ENCODE measurements at places on chromosomes 3 and 15. TPM values are rescaled to one million over a fixed set of nuclear protein-coding genes. Genes with fewer than 3 reads are reported as not detected.

STRA6 gene
- total RNA-seq: not detected

CCK gene
- total RNA-seq: not detected

LTF gene
- not detected for total RNA-seq

CLEC3B gene
- total RNA-seq: 0.45 TPM

CTXND1 gene
- not detected for total RNA-seq

SHC4 gene
- total RNA-seq: 0.23 TPM

THBS1 gene
- 5.4 TPM for total RNA-seq

CEP70 gene
- total RNA-seq: 24.9 TPM

CKMT1A gene
- not detected for total RNA-seq

LIPC gene
- 9.0 TPM for total RNA-seq

ADGRG7 gene
- not detected for total RNA-seq

GPR160 gene
- 10.5 TPM for total RNA-seq

BSN gene
- total RNA-seq: 0.14 TPM

FBXO40 gene
- not detected for total RNA-seq

CCDC13 gene
- total RNA-seq: 0.85 TPM

MOBP gene
- total RNA-seq: not detected

CCR9 gene
- 19.4 TPM for total RNA-seq

RAB27A gene
- total RNA-seq: 80.1 TPM
